Mammary epithelial cell (primary cell): ENCODE measurements at places on chromosomes 5 and 9.

DNA sequence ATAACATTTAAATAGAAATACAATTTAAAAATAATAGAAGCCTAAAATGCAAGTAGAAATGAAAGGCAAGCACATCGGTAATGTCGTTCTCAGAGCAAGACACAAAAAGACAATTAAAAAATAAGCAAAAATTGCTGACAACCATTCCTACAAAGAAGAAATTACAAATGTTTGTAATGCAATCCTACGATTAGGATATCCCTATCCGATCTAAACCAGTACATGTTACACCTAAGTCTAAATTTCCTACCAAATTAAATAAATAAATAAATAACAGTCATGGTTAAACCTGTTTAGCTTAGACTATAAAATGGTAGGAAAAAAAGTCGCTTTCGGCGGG is 90.0 kb downstream of the ANXA2R start:
- no peak for DNase-seq

DNA sequence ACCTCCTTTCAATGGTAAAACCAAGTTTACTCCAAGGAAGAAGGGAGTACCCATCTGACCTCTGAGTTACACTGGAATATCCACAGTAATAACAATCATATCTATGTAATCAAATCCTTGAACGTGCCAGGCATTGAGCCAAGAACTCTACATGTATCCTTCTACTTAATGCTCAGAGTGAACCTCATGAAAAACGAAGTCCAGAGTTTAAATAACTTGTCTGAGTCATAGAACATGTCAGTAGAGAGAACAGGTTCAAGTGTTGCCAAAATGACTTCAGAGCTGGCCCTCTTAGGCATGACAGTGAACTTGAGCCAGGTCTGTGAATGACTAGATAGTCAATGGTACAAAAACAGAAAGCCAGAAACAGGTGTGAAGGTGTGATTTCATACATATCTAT is 164.1 kb upstream of the ZNF618 start:
- DNase-seq, result peak; percentile 56

GRCh38 chr9:14119694-14120514 is 194.0 kb downstream of the NFIB start:
- peak; percentile 80 for DNase-seq

GRCh38 chr5:80959768-80960442 is at the start of gene RASGRF2:
Gene RASGRF2 (plus strand): TSS chr5:80960363. CDS start chr5:80960739, 376 bp downstream.
- DNase-seq, result no peak

- DNase-seq, result no peak
Measured at GRCh38 chr5:32123058-32123805, 50.9 kb downstream of the GOLPH3 start.

GRCh38 chr5:5423586-5423985 is 1.1 kb downstream of the ICE1 start:
- DNase-seq, result no peak

GRCh38 chr9:36436909-36437308 is 36.8 kb upstream of the RNF38 start:
- DNase-seq, result no peak

- peak; percentile 68 for DNase-seq
Measured at GRCh38 chr5:151034422-151035379, 14.3 kb downstream of the GPX3 start.

DNA sequence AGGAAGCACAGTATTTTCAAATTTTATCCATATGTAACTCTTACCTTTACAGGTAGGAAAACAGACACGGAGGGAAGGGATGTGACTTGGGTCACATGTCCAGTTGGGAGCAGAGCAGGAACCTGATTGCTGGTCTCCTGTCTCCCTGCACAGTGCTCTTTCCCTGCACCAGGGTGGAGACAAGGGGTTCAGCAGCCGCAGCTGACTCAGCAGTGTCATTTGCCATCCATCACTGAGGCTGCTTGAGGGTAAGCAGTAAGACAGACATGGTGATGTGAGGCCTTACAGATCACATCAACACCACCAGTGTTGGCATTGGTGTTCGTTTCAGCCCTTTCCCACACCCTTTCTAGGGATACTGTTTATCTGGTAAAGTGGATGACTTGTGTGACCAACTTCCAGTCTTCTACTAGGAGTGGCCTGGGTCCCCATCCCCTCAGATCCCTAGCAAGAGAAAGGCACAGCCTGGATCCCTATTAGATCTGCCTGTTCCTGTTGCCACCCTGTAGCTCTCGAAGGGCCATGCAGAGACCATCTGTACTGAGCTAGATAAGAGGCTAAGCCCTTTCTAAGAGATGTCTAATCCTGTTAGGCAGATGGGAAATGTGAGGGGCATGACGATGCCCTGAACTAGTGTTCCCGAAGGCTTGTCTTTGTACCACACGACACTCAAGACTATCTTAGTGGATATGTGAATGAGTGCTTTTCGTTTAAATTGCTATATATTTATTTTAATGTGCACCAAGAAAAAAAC is 29.1 kb downstream of the FRMPD1 start:
- DNase-seq, result no peak

GRCh38 chr9:82180711-82181110 is 192.1 kb downstream of the SPATA31D1 start:
- DNase-seq, result no peak

DNA sequence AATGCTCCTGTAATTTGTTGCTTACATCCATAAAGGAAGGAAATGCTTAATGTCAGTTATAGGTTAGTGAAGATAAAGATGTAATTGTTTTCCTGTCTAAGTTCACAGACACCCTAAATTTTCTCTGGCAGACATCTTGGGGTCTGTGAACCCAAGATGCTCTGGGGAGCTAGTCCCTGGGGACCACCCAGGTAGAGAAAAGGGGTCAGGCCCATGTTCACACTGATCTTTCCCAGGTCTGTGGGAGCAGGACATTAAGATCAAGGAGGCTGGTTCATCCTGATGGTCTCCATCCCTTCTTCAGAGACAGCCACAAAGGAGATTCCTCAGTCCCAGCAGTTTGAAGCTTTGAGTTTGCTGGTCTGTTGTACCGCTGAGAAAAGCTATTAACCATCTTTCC is 267.5 kb downstream of the ARHGAP26 start:
- no peak for DNase-seq

- no peak for DNase-seq
Measured at GRCh38 chr9:128825923-128826700, 3.5 kb downstream of the SPOUT1 start.

GRCh38 chr5:152397581-152397980 is 7.5 kb downstream of the NMUR2 start:
- DNase-seq, result no peak

DNA sequence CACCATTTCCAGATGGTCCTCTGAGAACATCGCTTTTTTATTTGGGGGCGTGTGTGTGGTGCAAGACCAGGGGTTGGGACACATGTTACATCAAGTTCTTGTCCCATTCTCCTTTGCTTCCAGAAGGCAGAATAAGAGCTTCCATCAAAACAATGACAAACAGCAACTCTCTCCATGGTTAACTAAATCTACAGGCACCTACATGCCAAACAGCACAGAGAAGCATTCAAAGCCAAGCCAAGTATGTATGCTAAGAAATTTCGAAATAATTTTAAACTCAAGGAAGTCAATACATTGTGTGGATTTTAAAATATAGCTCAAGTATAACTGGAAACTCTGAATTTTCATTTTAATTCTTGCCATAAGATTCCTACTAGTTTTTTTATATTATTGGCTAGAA is 105.6 kb downstream of the SEC61B start:
- no peak for DNase-seq

GRCh38 chr5:31531543-31531887 is 378 bp downstream of the DROSHA start:
- peak; percentile 23 for DNase-seq

DNA sequence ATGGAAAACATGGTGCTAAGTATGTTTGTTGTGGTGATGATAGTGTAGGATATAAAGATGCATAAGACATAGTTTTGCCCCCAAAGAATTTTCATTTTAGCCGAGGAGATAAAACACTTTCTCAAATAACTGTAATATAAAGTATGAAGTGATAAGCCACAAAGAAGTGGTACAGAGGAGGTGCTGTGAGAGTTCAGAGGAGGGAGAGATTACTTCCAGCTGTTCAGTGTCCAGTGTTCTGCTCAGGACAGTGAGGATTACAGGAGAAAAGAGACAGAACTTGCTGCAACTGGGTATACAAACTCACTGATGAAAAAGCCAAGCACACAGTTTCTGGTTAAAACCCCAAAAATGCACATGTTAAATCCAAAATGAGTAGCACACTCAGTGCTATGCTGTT is 309.3 kb downstream of the KIAA0825 start:
- DNase-seq, result no peak

- DNase-seq, result peak; percentile 54
Measured at GRCh38 chr9:137286975-137287383, 9.5 kb downstream of the TOR4A start.

- DNase-seq, result no peak
Measured at GRCh38 chr9:88934876-88935535, 56.3 kb upstream of the S1PR3 start.

DNA sequence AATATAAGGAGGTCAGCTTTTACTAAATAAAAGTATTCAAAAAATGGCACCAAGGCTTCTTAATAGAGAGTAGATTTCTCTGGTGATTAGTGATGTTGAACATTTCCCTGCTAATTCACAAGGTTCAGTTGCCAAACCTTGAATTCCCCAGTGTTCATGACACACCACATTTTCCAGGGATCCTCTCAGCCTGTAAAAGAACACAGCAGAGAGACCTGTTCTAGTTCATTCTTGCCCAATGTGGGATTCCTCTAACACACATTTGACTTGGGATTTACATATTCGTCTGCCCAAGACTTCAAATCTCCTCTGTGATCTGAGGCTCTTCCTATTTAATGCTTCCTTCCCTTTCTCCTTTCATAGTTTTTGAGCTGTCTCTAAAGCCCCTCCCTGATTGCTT is 273.2 kb upstream of the CDH9 start:
- DNase-seq, result peak; percentile 77

DNA sequence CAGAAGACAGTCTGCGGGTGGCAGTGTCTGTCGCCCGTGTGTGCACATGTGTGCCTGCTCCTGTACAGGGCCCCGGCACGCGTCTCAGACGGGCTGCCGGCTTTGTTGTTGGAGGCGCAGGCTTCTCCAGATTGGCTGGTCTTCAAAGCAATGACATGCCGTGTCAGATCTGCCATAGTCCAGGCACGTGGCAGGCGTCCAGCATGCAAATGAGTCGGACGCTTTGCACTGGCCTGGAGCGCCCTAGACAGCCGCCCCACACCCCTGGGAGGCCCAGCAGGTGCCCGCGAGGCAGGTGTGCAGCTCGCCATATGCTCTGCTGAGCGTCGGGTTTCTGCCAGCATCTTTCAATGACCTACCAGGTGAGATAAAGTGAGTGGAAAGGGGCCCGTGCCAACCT is 71.5 kb downstream of the GADD45G start:
- DNase-seq, result no peak

GRCh38 chr9:111833941-111834340 is 39.2 kb upstream of the SHOC1 start:
- peak; percentile 72 for DNase-seq

GRCh38 chr5:59760785-59761348 is 132.7 kb downstream of the PDE4D start:
- DNase-seq, result peak; percentile 85

GRCh38 chr5:7856855-7857254 is 5.9 kb upstream of the CFAP90 start:
- no peak for DNase-seq

GRCh38 chr5:32233696-32234447 is 59.8 kb upstream of the GOLPH3 start:
- DNase-seq, result peak; percentile 71

GRCh38 chr5:134813407-134813806 is 32.4 kb upstream of the C5orf24 start:
- no peak for DNase-seq

DNA sequence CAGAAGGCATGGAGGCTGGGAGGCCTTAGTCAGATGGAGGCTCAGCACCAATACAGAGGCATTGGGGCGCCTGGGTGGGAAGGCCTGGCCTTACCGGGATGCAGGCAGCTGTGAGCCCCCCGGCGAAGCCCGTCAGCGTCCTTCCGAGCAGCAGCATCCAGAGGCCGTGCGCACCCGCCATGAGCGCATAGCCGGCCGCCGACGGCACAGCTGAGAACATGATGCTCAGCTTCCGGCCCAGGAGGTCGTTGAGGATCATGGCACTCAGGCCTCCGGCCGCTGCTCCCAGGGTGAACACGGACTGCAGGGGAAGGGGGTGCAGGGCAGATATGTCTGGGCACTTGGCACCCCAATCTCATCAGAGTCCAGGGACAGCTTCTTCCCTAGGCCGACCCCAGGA is 2.0 kb downstream of the SLC2A6 start:
- DNase-seq, result no peak

GRCh38 chr9:128203024-128203706 is at the start of gene DNM1:
Gene DNM1 (plus strand): TSS chr9:128203379. CDS start chr9:128203471, 92 bp downstream.
- DNase-seq, result peak; percentile 38

- DNase-seq, result no peak
Measured at GRCh38 chr9:101478906-101479305, 43.3 kb upstream of the ALDOB start.

DNA sequence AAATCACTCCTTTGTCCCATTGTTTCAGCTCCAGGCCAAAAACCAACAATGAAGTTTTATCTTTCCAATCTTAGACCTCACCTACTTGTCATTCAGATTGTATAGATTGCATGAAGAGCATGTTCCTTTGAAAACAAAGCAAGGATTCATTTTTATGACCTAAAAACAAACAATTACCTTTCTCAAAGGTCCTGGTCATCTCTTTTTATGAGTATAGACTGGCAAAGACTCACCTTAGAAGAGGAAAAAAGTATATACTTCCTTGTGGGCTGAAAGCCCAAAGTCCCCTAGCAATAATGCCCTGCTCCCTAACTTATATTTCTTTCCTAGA is 28.4 kb upstream of the TLE1 start:
- peak; percentile 50 for DNase-seq

DNA sequence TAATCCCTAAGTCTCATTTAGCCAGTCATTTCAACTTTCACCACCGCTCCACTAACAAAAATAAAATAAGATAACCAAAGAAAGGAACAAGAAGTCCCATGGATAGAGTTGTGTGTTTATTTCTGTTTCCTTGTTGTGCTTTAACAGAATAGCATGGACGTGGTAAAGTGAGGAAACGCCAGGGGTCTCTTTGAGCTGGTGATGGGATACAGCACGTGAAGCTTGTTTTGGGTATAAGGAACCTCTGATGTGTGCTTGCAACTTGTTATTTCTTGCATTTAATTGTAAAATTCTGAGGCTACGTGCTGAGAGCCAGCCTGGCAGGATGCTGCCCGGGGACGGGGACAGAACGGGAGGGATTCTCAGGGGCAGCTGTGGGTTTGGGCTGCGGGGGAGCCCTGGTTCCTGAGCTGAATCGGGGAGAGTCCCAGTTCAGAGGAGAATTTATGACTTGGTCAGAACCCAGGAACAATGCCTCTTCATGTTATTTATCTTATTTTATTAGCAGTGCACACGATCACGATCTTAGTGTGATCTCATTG is 63.4 kb downstream of the ANKRD33B start:
- no peak for DNase-seq

DNA sequence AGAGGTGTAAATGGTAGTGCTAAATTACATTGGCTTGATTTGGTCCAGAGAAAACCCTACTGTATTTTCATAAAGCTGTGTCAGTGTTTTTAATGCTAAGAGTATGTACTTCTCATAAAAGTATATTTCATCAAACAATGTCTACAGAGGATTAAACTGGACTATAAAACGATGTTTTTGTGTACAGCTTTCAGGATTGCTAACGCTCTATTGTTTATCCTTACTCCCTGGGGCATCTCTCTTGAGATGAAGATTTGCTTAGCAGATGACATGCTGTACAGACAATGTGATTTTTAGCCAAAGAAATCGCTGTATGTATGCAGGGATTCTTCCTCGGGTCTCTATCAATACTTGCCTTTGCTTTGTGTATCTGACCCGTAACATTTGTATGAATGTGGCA is 216.0 kb downstream of the FBXL7 start:
- no peak for DNase-seq

GRCh38 chr5:94524841-94525697 is 93.3 kb downstream of the KIAA0825 start:
- DNase-seq, result peak; percentile 21
